Lung (tissue), 17 donors: ENCODE measurements at places on chromosomes 6 and 20.
A peak's percentile ranks its signal among the peaks of the same experiment; 100 is the strongest.

DNA sequence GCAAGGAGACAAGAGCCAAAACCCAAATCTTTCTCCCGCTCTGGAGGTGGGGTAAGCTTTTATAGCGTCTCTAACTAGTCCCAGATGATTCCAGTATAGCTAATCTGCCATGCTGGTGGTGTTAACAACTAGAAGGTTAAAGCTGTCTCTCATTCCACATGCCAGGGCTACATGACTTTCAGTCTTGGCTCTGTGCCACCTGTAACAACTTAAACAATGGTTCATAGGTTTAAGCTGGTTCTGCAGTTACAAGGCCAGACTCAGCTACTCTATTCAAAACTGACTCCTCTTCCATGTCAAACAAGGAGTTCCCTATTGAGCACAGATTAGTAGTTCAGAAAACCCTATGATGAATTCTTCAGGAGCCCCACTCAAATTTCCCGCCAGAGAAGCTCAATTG, 128.9 kb downstream of the ELOVL4 start:
- DNase-seq: no peak

- DNase-seq: peak; percentile 72
Measured at GRCh38 chr6:16776394-16777017, 15.2 kb upstream of the ATXN1 start.

DNA sequence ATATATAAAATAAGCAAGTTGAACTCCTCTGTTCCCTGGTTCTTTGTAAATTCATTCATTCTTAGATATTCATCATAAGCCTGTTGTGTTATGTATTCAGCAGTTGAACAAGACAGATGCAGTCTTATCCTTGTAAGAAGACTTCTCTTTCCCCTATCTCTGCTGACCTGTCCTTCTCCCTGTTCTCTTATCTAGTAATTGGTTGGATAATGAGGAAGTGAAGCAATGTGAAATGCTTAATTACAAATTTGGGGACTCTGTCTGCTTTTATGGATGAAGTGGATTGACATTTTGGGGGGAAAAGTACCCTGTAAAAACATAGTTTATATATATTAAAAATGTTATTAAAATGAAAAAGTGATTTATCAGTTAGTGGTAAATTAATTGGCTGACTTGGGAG, 37.0 kb downstream of the CDKAL1 start:
- DNase-seq: no peak

DNA sequence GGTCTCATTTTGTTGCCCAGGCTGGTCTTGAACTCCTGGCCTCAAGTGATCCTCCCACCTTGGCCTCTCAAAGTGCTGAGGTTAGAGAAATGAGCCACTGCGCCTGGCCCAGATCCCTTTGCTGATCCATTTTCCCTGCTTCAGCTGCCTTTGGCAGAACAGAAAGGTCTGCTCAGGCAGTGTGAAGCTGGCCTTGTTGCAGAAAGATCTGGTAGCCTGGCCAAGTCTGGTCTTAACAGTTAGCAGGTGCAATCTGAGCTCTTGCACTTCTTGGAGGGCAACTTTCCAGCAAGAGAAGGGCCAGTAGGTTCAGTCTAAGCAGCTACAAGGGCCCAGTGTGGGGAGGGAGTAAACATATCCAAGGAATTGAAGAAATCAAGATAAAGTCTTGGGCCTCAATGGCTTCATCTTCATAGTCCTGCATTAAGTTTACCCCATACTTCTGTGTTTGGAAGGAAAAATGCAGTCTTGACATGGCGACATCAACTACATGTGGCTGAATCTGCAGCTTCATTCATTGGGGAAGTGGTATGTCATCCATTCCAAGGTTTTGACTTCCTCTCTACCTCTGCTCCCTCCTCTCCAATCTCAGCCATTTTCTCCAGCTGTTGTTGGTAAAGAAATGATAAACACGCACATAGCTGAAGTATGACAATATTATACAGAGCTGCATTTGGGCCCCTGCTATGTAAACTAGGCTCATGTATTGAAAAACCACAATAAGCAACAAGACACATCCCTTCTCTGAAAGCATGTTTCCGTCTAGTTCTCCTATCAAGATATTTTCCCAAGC, 39.0 kb upstream of the NEDD9 start:
- no peak for DNase-seq

DNA sequence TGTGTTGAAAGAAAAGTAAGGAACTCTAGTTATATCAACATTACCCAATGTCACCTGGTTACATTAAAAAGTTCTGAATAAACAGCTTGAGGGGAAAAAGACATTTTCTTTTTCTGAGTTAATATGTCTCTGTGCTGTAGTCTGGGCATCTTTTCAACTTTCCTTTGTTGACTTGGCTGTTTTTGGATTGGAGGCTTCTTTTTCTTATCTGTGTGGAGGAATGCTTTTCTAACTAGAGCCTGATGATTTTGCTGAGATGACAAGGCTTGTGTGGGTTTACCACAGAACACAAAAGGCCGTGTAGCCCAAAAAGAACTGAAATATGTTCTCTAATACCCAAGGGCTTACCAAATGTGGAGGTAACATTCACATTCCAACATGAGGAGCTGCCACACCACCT, 161.8 kb downstream of the KCNQ5 start:
- DNase-seq: peak; percentile 53

DNA sequence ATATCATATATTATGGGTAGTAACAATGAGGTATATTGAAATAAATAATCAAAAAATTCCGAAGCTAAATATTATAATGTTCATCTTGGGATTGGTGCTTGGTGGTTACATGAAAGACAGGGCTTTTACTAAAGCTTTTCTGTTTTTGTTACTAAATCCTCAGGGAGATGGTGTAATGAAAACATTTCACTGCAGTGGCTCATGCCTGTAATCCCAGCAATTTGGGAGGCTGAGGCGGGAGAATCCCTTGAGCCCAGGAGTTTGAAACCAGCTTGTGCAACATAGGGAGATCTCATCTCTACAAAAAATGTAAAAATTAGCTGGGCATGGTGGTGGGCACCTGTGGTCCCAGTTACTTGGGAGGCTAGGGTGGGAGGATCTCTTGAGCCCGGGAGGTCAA, 42.9 kb downstream of the AFG1L start:
- DNase-seq: no peak
